ENCODE measurements at places on chromosomes 7 and 10. TPM values are rescaled to one million over a fixed set of nuclear protein-coding genes. Genes with fewer than 3 reads are reported as not detected.
A peak's percentile ranks its signal among the peaks of the same experiment; 100 is the strongest.

- no peak overlapping the region for H3K27ac ChIP-seq
- no peak overlapping the region for H3K4me3 ChIP-seq
- H3K27me3 ChIP-seq = peaks cover 4% of the 10 kb centered on the region
- DNase-seq = no peak
Measured at GRCh38 chr7:151890355-151891004, 13.6 kb upstream of the PRKAG2 start.

DNA sequence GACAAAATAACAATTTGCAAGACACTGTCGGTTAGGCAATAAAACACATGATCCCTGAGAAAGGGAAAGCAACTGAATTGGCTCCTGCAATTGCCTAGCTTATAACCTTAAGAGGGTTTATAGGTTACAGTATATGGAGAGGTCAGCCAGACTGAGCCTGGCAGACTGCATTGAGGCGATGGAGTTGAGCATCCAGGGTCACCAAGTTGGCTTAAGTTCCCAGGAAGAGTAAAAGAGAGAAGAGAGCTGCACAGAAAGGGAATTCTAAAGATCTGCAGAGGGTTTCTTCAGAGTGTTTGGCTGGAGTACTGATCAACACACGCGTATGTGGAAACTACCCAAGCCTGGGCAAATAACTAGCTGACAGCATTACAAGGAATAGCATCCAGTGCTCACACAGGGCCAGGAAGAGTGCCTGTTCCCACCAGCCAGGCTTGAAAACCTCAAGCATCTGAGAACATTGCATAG lies 11.2 kb downstream of the ANKMY2 start:
- DNase-seq = peak; percentile 20
- no peaks in the 10 kb centered on the region for H3K27me3 ChIP-seq
- no peaks in the 10 kb centered on the region for H3K36me3 ChIP-seq
- peak overlapping the region; percentile 79 for H3K27ac ChIP-seq
- H3K4me1 ChIP-seq = peaks cover 46% of the 10 kb centered on the region
- peak overlapping the region; percentile 12 for H3K4me3 ChIP-seq

GRCh38 chr7:54802841-54803240 lies 43.8 kb upstream of the SEC61G start:
- no peaks in the 10 kb centered on the region for H3K4me1 ChIP-seq
- DNase-seq = no peak
- no peaks in the 10 kb centered on the region for H3K27me3 ChIP-seq
- no peak overlapping the region for H3K4me3 ChIP-seq
- no peaks in the 10 kb centered on the region for H3K36me3 ChIP-seq

DNA sequence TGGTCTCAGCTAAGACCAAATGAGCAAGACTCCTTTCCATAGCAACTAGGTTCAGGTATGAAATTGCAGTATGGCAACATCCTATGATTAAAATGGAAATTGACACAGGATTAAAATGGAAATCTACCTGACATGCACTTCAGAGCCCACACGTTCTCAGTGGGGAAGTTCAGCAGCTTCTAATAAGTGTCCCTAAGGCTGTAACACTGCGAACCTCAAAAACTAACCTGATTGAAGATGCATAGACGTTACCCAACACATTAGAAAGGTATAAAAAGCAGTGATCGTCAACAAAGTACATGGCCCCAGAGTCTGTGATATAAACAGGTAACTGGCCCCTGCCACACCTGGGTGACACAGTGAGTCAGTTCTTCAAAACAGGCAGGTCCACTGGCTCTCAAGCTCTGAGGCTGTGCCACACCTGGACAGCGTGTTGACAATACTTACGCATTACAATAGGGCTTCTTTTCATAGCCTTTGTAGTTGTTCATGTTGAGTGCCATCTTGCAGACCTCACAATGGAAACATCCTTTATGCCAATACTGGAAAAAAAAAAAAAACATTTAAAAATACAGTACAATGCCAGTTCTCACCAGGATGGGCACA lies 274.9 kb upstream of the NEBL start:
- H3K36me3 ChIP-seq = no peaks in the 10 kb centered on the region
- H3K27me3 ChIP-seq = peaks cover 27% of the 10 kb centered on the region
- no peak overlapping the region for H3K4me3 ChIP-seq
- DNase-seq = peak; percentile 47

DNA sequence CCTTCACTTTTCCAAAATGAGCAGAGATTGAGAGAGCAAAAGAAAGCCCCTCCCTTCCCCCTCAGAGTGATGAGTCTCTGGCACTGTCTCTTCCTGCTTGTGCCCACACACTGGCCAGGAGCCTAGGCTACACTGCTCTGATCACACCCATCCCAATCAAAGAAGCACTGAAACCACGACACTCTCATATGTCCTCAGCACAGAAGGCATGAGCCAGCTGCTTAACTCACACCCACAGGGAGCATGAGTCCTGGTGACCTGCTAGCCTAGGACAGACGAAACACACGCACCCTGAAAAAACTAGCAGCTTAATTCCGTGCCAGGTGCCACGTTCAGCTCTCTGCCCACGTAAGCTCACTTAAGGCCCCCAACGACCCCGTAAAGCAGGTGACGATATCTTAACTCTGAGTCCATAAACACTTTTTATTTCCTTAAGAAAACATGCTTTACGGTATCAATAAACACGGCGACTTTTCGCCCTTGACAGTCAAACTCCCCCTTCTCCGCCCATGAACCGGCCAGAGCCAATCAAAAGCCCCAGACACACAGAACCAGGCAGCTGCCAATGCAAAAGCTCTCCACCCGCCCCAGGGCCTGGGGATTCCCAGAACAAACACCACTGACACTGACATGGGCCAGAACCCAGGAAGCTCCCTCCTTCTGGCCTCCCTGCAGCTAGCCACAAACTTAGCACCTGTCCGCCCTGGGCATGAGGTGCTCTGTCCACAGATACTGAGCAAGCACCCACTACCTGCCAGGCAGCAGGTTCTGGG lies 69.0 kb downstream of the TNRC18 start:
- peak overlapping the region; percentile 82 for H3K27ac ChIP-seq
- no peaks in the 10 kb centered on the region for H3K27me3 ChIP-seq
- peaks cover 29% of the 10 kb centered on the region for H3K4me1 ChIP-seq
- peak; percentile 81 for DNase-seq

- no peaks in the 10 kb centered on the region for H3K4me1 ChIP-seq
- H3K36me3 ChIP-seq = no peaks in the 10 kb centered on the region
- no peak overlapping the region for H3K27ac ChIP-seq
Measured at GRCh38 chr10:17848646-17849045, 39.5 kb downstream of the MRC1 start.

DNA sequence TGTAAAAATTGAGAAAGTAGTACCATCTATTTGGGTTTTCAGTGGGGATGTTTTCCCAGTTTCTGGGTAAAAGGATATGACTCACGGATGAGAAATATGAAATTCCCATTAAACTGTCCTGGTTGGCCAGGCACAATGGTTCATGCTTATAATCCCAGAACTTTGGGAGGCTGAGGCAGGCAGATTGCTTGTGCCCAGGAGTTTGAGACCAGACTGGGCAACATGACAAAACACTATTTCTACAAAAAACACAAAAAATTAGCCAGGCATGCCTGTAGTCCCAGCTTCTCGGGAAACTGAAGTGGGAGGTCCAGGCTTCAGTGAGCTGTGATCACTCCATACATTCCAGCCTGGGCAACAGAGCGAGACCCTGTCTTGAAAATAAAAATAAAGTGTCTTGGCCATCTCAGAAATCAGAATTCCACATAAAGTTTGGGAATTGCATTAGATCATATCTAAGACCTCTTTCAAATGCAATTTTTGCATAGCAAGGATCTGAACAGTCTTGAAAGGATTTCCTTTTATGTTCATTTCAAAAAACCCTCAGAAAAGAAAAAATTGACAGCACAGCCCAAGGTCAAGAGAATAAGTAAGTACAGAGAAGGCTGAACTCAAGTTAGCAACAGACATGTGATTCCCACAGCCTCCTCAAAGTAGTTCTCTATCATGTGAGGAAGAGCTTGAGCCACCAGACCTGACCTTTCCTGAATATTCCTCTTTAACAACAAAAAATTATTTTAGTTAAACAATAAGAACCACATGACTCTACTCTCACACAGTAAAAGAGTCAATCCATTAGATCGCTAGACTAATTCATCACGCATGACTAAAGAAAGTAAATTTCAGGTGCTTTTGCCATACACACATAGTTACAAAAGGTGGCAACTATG lies 141.5 kb upstream of the CAV2 start:
- no peaks in the 10 kb centered on the region for H3K36me3 ChIP-seq
- DNase-seq = no peak
- peaks cover 8% of the 10 kb centered on the region for H3K4me1 ChIP-seq
- H3K4me3 ChIP-seq = no peak overlapping the region
- H3K27ac ChIP-seq = peak overlapping the region; percentile 35

DNA sequence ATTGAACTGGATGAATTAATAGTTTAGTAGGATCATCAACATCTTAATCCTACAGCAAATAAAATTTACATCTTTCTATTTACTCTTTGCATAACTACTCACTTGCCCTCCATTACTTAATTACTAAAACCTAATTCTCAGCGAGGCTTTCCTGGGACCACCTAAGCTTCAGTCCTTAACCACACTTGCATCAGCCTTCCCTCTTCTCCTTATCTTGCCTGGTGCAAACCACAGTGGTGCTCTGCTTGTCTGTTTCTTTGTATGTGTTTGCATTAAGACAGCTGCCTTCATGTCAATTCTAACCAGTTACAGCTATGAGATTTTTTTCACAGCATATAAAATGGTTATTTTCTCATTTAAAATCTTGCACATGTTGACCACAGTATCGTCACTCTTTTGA lies 72.6 kb upstream of the ZNF92 start:
- H3K4me1 ChIP-seq = no peaks in the 10 kb centered on the region
- no peaks in the 10 kb centered on the region for H3K36me3 ChIP-seq
- H3K27ac ChIP-seq = no peak overlapping the region
- DNase-seq = no peak

DNA sequence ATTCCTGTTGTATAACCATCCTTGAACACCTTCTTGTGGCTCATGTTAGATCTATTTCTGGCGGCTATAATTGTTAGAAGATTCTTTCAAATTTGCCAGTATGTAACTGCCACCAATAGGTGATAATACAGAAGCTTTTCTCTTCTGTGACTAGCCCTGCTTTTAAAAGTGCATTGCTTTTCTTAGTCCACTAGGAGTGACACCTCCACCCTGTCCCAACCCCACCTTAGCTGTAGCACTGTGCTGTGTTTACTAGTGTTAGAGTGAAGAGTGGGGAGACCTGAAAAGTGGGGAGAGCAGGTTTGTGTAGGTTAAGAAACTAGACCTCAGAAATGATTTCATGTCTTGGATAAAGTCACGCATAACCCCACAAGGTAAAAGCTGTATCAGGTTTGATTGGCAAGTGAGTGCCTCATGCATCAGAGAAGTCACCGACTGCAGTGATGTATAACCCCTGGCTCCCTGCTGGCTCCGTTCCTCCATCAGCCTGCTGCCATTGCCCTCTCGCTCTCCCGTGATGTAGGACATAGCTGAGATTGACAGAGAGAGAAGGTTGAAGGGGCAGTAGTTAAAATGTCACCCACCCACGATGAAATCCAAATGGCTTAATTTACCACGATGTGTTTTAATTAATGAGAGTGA lies 12.5 kb downstream of the NPVF start:
- H3K27ac ChIP-seq = no peak overlapping the region
- no peaks in the 10 kb centered on the region for H3K27me3 ChIP-seq
- H3K36me3 ChIP-seq = no peaks in the 10 kb centered on the region
- no peak overlapping the region for H3K4me3 ChIP-seq
- H3K4me1 ChIP-seq = peaks cover 8% of the 10 kb centered on the region

DNA sequence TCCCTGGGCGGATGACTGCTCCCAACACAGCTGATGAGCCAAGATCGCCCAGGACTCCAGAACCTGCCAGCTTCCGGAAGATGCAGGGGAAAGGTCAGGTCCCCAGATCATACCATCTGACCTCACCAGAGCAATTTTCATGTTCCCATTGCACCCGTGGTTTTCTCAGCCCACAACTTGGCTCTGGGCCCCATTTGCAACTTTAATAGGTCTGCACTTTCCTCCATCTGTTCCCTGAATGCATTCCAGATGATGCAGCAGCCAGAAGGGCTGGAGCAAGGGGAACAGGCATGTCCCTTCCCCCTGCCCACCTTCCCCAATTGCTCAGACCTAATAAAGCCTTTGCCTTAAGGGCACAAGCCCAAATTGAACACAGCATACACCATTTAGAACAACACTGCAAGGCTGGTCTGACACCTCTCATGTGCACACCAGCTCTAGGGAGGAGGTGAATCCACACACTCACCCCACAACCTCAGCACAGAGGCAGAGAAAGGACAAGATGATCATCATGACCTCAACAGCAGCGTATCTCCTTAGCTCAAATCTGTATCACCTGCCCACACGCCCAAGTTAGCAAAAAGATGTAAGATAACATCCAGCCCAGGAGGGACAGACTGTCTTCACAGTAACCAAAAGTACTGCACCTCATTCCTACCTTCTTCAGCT lies 87.5 kb downstream of the PLXNA4 start:
- peaks cover 1% of the 10 kb centered on the region for H3K27me3 ChIP-seq
- H3K4me3 ChIP-seq = no peak overlapping the region
- DNase-seq = no peak
- peaks cover 6% of the 10 kb centered on the region for H3K4me1 ChIP-seq

DNA sequence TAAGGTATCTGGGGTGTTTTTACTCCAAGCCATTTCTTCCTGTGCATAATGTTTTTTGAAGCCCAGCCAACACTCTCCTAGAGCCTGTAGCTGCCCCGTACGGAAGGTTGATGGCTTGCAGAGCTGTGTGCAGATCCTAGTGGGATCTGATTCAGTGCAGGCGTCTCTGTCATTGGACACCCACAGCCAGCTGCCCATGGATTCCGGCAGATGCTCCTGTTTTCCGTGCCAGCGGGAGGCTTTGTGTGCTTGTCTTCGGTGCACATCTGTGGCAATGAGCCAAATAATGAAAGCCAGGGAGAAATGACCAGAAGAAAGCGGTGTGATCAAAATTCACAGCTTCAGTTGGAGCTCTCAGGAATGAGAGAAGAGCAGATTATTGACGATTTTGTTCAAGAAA lies 426.4 kb downstream of the TYW1 start:
- DNase-seq = no peak
- H3K4me1 ChIP-seq = no peaks in the 10 kb centered on the region
- H3K27me3 ChIP-seq = no peaks in the 10 kb centered on the region
- H3K27ac ChIP-seq = no peak overlapping the region
- no peaks in the 10 kb centered on the region for H3K36me3 ChIP-seq

Gene PROSER2
- 4.2 TPM for total RNA-seq

Gene HIP1
- 5.2 TPM for total RNA-seq

Gene CYTH3
- 22.7 TPM for total RNA-seq

Measured in transverse colon (tissue), 4 donors.